ENCODE measurements at places on chromosomes 13 and 19. TPM values are rescaled to one million over a fixed set of nuclear protein-coding genes. Genes with fewer than 3 reads are reported as not detected.

ICAM4 gene
- total RNA-seq, result 0.15 TPM

GPX4 gene
- total RNA-seq, result 336 TPM

ZNF443 gene
- 1.0 TPM for total RNA-seq

ATCAY gene
- not detected for total RNA-seq

STOML3 gene
- total RNA-seq, result under 0.01 TPM

KLK3 gene
- not detected for total RNA-seq

CCDC8 gene
- 4.6 TPM for total RNA-seq

PBX4 gene
- 1.1 TPM for total RNA-seq

PTGIR gene
- not detected for total RNA-seq

FCER2 gene
- not detected for total RNA-seq

CLASRP gene
- 19.3 TPM for total RNA-seq

SHANK1 gene
- 1.5 TPM for total RNA-seq

NAPSA gene
- total RNA-seq, result 0.36 TPM

PRODH2 gene
- total RNA-seq, result not detected

COL4A2 gene
- total RNA-seq, result 77.4 TPM

KANK2 gene
- 61.4 TPM for total RNA-seq

PET100 gene
- total RNA-seq, result 19.3 TPM

PROSER1 gene
- total RNA-seq, result 14.5 TPM

OR7C2 gene
- total RNA-seq, result not detected

GPR12 gene
- not detected for total RNA-seq

MBD3L3 gene
- not detected for total RNA-seq

MISP gene
- 0.36 TPM for total RNA-seq

MAP4K1 gene
- total RNA-seq, result 0.33 TPM

CYP2A6 gene
- total RNA-seq, result not detected

SF3A2 gene
- 21.8 TPM for total RNA-seq

RDH8 gene
- total RNA-seq, result 1.4 TPM

ZNF57 gene
- total RNA-seq, result 7.3 TPM

TTC9B gene
- total RNA-seq, result not detected

PDS5B gene
- 28.4 TPM for total RNA-seq

SIGLEC11 gene
- total RNA-seq, result not detected

PLPP2 gene
- 4.3 TPM for total RNA-seq

RUVBL2 gene
- total RNA-seq, result 358 TPM

OR7A5 gene
- total RNA-seq, result 0.73 TPM
